NB4 (cell line): ENCODE measurements at places on chromosomes 13 and 19.
A peak's percentile ranks its signal among the peaks of the same experiment; 100 is the strongest.

GRCh38 chr13:105997581-105998550 is 537.6 kb downstream of the EFNB2 start:
- DNase-seq: no peak

DNA sequence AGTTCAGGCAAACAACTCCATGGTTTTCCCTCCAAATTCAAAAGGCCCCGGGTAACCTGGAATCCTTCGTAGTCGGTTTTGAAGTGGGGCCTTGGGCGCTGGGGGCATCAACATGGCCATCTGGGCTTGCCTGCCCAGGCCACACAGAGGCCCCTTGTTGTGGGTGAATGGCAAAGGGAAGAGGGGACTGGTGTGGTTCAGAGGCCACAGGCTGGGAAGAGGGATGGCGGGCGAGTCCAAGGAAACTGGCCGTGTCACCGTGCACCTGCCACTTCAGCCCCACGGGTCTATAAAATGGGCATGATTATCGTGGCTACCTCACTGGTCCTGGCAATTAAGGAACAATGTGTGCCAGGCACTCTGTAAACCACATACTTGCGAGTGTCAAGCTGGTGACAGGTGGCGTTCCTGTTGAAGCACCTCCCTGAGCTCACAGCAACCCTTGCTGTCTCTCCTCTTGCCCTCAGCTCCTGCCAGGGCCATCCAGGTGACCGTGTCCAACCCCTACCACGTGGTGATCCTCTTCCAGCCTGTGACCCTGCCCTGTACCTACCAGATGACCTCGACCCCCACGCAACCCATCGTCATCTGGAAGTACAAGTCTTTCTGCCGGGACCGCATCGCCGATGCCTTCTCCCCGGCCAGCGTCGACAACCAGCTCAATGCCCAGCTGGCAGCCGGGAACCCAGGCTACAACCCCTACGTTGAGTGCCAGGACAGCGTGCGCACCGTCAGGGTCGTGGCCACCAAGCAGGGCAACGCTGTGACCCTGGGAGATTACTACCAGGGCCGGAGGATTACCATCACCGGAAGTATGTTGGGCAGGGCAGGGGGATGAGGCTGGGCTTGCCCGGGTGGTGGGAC is 1.3 kb downstream of the LSR start:
- DNase-seq: no peak

- no peak for DNase-seq
Observed at GRCh38 chr19:11541238-11541637, 2.6 kb downstream of the CNN1 start.

DNA sequence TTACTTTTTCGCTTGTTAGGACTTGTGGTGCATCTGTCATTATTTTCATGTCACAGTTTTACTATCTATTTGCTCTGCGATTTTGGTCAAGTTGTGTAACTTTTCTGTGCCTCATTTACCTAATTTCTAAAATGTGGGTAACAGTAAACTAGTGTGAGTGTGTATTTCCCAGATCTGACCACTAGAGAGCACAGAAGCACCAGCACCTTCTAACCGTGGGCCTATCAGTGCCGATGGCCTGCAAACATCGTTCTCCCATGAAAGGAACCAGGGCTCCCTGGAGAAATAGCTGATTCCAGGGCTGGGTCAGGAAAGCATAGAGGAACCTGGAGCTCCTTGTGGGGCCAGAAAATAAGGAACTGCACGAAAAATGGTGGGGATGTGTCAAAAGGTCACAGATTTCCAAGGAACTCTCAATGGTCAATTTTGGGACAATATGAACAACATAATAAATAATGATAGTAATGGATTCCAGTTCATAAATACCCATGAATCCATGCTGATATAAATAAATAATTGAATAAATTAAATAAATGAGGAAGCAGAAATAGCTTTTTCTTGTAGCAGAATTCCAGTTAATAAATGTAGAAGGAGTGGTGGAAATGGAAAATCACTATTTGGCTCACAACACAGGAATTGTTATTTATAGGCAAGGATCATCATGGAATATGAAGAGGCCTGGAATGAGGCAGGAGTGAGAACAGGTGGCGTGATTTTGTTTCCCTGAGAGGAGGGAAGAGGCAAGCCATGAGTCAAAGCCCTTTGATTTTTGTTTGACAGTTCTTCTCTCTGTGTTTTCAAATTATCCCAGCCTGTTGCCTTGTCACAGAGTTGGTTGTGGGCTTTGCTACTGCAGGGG is 31.1 kb downstream of the CEACAM8 start:
- peak; percentile 35 for DNase-seq

DNA sequence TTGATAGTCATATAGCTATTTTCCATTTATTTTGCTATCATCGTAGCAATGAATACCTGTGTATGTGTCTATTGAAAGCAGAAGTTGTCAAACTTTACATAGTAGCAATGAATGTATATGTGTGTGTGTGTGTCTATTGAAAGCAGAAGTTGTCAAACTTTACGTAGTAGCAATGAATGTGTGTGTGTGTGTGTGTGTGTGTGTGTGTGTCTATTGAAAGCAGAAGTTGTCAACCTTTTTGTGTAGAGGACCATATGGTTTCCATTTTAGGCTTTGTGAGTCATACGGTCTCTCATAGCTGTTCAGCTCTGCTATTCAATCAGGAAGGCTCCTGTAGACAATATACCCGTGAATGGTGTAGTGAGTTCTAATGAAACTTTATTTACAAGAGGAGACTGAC is 20.8 kb downstream of the NLRP4 start:
- peak; percentile 10 for DNase-seq

GRCh38 chr19:29965492-29965891 is 23.5 kb downstream of the URI1 start:
- DNase-seq: no peak

DNA sequence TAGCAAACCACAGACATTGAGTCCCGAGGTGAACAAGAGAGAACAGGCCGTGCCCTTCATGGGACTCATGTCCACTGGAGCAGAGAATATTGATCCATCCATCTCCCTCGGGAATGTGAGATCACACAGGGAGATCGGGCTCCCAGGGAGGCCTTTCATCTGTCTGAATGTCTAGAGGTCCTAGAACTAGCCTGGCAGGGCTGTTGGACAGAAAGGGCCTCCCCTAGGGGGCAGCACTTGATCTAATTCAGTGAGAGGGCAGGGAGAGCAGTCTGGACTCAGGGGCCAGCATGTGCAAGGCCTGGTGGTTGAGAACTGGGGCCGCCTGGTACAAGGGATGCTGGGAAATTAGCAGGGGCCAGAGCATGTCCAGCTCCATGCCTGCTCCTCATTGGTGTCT is 4.3 kb downstream of the RUVBL2 start:
- DNase-seq: peak; percentile 73

- no peak for DNase-seq
Observed at GRCh38 chr13:64765636-64766035, 2464.5 kb downstream of the PCDH9 start.

- DNase-seq: peak; percentile 92
Observed at GRCh38 chr19:38851622-38852230, 1.9 kb upstream of the HNRNPL start.

DNA sequence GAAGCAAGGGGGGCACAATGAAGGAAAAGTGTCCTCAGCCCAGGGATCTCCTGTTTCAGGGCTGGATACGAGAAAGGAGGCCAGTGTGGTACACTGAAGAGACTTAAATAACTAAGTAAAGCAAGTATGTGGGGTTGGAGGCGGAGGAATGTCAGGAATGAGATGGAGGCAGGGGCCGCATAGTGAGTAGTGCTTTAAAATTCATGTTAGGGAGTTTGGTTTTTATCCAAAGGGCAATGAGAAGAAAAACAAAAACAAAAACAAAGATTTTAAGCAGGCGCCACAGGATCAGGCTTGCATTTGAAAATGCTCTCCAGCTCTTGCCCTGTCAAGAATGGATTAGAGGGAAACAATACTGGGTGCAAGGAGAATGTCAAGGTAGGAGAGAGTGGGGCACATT is 273.4 kb downstream of the DCLK1 start:
- DNase-seq: no peak

DNA sequence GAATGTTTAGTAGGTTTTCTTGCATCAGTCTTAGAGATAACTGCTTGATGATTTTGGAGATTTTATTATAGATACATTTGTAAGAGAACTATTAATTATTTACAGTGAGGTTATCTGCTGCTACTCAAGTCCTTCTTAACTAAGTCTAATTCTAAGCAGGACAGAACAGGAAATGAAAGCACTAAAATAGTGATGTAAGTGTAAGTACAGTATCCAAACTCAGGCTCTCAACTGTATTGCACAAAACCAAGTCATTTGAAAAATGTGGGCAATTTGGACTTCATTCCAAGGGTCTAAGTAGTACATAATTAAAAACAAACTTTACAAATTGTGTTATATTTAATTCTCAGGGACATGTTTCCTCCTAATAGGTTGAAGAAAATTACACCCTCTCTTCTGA is 417.1 kb downstream of the ITGBL1 start:
- no peak for DNase-seq

DNA sequence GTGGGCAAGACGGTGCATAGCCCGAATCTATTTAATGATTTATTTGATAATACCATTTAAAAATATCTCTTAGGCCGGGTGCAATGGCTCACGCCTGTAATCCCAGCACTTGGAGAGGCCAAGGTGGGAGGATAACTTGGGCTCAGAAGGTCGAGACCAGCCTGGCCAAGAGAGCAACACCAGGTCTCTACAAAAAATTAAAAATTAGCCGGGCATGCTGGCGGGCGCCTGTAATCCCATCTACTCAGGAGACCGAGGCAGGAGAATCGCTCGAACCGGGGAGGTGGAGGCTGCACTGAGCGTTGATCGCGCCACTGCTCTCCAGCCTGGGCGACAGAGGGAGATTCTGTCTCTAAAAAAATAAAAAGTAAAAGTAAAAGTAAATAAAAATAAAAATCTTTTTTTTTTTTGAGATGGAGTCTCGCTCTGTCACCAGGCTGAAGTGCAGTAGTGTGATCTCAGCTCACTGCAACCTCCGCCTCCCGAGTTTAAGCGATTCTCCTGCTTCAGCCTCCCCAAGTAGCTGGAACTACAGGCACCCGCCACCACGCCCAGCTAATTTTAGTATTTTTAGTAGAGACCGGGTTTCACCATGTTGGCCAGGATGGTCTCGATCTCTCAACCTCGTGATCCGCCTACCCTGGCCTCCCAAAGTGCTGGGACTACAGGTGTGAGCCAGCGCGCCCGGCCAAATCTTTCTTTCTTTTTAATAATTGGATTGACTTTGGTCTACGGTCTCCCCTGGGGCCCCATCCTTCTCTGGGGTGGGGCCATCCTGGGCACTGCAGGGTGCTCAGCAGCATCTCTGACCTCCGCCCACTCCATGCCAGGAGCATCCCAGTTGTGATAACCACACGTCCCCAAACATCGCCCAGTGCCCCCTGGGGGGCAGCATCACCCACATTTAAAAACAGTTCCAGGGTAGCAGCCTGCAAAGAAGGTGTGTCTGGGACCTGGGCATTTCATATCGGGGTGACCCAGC is 90.7 kb downstream of the GNG7 start:
- DNase-seq: no peak

GRCh38 chr19:55255618-55256423 is 3.0 kb downstream of the PPP6R1 start:
- DNase-seq: peak; percentile 77

DNA sequence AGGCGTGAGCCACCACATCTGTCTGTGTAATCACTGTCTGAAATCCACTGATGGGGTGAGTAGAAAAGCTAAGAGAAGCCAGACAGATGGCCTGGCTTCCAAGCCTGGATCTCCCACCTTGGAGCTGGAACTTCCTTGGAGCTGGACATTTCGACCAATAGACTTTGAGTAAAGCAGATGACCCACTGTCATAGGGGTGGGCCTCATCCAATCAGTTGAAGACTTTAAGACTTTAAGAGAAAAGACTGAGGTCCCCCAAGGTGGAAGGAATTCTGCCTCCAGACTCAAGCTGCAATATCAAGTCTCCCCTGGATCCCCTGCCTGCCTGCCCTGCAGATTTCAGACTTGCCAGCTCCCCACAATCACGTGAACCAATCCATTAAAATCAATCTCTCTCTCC is 20.7 kb downstream of the VSTM1 start:
- no peak for DNase-seq

DNA sequence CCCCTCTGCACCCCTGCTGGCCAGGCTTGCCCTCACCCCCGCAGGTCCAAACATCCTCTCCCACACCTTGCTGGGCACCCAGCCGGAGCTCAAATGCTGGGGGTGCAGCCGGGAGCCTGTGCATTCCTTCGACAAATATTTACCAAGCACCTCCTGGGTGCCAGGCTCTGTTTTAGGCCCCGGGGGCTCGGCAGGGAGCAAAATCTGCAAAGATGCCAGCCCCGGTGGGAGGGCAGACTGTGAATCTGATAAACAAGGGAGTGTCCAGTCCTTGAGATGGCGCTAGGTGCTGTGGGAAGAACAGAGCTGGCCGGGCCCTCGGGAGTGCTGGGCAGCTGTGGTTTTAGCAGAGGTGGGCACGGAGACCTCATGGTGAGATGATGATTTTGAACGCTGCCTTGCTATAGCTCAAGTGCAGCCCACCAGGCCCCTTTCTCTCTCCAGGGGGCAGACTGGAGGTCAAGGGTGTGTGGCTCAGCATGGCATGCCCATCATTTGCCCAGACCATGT is 10.6 kb downstream of the NFIX start:
- DNase-seq: no peak

DNA sequence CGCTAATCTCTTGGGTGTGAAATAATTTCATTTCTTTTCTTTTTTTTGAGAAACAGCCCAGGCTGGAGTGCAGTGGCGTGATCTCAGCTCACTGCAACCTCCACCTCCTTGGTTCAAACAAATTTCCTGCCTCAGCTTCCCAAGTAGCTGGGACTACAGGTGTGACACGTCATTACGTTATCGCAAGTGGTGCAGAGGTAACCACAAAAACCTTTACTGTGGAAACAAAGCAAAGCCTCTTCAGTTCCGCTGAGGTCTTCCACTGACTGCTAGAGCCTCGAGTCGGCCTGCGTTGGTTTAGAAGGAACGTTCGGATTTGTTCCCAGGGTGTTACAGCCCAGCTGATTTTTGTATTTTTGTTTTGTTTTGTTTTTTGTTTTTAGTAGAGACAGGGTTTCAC is 2.0 kb upstream of the ZNF784 start:
- DNase-seq: no peak

- no peak for DNase-seq
Observed at GRCh38 chr13:74682746-74683145, 548.5 kb upstream of the KLF12 start.

DNA sequence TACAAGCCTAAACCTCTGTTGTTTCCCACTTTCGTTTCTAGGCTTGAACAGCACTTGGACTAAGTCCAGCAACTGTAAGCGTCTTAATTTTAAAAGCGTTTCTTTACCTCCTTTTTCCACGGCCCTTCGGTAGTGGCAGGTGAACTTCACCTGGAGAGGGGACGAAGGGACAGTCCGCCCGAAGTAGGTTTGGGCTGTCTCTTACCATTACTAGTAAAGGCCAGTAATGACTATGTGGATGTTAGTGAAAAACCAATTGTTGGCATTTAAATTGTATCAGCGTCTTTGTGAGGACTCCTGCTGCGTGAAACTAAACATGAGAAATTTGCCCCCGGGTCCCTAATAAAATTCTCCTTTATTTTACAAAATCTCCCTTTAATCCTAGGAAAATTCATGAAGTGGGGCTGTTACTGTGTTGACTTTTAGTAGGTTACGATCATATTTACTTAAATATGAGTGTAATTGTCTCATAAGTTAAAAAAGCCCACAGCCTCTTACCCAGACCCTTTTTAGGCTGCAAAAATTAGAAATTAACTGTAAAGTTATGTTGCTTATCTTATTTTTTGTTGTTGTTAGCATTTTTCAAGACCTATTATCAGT is 983 bp downstream of the ITM2B start:
- DNase-seq: no peak
